Stimulated activated CD4-positive, alpha-beta T cell treated with anti-CD3 and anti-CD28 coated beads, Interleukin-1b, Interleukin-23, amount 100 ng/mL, for 48 hours (primary cell): ENCODE measurements at places on chromosomes 5 and 9.

DNA sequence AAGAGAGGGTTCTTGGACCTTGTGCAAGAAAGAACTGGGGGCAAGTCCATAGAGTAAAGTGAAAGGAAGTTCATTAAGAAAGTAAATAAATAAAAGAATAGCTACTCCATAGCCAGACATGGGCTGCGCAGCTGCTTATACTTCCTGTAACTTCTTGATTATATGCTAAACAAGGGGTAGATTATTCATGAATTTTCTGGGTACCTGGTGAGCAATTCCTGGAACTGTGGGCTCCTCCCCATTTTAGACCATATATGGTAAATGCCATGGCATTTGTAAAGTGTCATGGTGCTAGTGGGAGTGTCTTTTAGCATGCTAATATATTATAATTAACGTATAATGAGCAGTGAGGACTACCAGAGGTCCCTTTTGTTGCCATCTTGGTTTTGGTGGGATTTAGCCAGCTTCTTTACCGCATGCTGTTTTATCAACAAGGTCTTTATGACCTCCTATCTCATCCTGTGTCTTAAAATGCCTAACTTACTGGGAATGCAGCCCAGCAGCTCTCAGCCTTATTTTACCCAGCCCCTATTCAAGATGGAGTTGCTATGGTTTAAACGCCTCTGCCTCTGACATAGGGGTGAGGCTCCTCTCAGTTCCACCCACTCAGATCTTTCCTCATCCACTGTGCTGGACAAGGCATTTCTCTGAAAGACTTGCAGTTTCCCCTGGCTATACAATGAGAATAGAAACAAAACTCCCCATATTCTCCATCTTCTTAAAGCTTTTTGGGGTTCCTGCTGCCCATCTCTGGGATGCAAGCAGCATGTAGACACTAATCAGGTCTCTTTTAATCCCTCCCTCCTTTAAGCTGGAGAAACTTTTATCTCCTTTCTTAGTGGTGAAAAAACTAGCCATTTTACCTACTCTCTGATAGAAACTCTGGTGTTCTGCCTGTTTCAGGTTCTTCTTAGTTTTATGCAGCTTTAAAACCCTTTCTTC is 91.2 kb downstream of the ARRDC3 start:
- DNase-seq: no peak

GRCh38 chr5:112202694-112203093 is 216.4 kb downstream of the EPB41L4A start:
- DNase-seq: no peak

DNA sequence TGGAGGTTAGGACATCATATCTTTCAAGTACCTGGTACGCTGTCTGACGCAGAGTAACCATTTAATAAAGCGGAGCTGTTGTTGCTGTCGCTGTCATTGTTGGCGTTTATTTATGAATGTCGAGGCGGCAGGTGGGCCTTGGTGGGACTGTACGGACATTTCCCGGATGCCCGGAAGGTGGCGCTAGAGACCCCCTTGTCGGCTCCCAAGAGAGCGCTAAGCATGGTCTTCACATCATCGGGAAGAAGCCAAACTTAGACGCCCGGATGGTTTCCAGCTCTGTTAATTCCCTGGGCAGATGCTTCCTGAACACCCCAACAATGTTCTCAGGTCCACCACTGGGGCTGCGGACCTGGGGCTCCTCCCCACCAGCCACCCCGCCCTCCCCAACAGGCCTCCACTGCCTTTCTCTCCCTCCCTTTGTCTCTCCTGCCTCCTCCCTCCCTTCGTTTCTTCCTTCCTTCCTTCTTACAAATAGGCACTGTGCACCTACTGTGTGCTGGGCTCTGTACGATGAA is 54.1 kb downstream of the DUSP1 start:
- peak; percentile 79 for DNase-seq

GRCh38 chr5:79507251-79508205 is 6.4 kb downstream of the HOMER1 start:
- DNase-seq: no peak

DNA sequence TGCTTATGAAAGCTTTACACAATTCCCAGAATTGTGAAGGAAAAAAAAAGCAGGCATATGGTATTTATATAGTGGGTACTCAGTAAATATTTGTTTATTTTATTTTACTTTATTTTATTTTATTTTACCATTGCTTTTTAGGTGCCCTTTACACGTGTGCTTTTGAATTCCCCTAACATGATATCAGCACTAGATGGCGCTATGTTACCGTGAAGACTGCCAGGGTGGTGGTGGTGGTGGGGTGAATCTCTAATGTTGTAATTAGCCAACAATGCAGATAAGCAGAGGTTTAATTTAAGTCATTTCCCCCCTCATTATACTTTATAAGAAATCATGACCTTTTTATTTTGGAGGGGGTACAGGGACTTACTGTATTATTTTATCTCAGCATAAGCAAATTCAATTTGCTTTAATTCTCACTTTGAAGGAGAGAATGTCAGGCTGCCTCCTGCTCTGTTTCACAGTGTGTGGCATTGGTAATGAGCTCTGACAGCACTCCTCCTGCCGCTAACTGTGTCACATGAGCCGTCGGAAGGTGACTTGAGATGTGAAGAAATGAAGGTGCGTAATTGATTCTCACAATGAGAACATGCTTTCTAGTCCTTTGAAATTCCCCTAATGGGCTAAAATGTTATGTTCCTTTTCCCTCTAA is 165.6 kb downstream of the YTHDC2 start:
- peak; percentile 8 for DNase-seq

DNA sequence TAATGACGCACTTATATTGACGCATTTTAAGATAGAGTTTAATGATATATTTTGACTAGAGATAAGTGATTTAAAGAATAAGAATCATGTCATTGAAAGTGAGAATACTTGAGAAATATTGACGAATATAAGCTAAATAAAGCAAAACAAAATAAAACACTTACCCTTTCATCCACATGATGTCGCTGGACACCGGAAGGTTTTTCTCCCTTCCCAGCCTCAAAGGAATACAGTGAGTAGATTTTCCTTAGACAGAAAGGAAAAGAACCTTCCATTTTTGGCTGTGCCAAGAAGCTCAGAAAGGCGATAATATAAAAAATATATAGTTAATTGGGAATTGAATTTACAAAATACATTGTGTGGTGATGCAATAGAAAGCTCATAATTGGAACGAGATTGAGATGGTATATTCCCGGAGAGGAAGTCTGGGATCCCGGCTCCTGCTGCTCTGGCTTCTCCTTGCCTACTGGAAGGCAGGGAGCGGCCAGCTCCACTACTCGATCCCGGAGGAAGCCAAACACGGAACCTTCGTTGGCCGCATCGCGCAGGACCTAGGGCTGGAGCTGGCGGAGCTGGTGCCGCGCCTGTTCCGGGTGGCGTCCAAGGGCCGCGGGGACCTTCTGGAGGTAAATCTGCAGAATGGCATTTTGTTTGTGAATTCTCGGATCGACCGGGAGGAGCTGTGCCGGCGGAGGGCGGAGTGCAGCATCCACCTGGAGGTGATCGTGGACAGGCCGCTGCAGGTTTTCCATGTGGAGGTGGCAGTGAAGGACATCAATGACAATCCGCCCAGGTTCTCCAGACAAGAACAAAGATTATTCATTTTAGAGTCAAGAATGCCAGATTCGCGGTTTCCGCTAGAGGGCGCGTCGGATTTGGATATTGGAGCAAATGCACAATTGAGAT is at the start of gene PCDHA5:
Gene PCDHA5 (plus strand): TSS at position 239 of the 906 bp plus-strand sequence.
- DNase-seq: no peak
